ENCODE measurements at places on chromosomes 7 and 10.

- peak; percentile 80 for DNase-seq
These were observed 15.4 kb downstream of the ACSL5 start for GRCh38 chr10:112389271-112389822.

GRCh38 chr7:5635461-5636445, 145.7 kb downstream of the RNF216 start:
- no peak for DNase-seq

DNA sequence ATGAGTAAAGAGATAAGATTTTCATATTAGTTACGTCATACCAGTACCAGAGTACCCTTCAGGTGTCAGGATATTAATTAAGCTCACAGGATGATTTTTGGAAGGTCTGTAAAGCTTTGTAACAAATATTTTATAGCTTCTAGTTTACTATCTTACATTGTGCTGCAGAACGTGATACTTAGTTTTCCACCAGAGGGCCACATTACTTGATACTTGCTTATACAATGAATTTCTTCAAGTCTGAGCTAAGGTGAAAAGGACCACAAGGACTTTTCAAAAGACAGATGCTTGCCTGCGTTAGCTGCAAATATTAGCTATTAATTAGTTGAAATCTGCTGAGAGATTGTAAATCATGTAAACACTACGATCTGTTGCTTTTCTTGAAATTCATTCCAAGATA, 12.2 kb downstream of the FOXP2 start:
- DNase-seq = no peak

DNA sequence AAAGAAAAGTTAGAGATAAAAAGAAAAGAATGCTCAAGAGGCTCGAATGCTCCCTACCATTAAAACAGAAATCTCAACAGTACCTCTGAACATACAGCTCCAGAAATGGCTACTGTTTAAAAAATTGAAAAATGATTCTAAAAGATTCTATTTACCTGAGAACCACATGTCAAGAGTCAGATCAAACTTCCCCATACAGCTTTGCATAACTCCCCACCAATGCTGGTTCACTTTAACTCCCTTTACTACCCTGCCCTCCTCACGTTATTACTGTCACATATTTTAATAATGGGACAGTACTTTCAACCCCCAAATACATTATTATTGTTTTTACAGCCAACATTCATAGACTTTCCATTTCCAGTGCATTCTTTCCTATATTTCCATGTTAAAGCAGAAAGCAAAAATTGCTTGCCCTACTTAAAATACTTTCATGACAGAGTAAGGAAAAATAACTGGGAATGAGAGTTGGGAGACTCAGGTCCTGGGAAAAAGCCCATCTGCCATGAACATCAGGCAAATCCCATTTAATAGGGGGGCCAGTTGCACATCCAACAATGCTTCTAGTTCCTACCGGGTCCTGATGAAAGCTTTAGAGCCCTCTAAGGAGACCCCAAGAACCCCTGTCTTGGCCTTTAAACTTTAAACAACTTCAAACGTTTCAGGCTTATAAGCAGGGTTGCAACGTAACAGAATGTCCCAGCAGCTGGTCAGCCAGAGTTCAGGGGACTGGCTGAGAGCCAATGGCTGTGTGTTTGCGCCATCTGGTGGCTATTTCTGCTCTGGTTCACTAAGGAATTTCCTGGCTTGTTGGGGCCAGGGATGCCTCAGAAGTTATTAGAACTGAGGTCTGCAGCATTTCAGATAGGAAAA, 247.4 kb downstream of the ELMO1 start:
- peak; percentile 62 for DNase-seq

GRCh38 chr7:102467581-102468477, 3.0 kb downstream of the LRWD1 start:
- DNase-seq = no peak

DNA sequence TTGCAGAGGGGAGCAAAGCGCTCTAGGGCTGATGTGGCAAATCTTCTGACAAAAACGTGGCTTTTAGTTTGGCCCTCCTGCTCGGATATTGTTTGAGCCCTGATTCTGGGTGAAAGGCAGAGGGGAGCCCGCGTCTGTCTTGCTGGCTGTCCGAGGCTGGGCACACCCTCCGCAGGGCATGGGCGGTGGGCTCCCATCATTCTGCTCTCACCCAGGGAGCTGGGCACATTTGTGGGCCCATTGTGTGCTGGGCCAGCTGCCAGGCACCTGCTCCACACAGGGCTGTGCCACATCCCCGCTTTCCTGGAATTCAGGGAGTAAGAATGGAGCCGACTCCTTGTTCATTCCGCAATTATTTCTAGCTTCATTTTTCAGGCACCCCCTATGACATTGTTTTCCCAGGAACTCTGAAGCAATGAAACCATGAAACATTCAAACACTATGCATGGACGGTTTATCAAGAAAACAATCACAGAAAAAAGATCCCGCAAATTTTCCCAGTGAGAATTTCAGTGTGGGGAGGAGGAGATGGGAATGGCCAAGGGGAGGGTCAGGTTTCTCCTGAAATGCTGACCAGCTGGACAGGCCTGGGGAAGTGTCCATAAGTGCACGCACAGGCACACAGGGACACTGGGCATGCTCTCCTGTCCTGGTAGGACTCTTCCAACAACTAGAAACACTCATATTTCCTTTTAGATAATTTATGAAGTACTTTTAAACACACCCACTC, 341.1 kb downstream of the CXCL12 start:
- no peak for DNase-seq

GRCh38 chr10:111063471-111063870, 13.4 kb upstream of the ADRA2A start:
- no peak for DNase-seq

- peak; percentile 43 for DNase-seq
These were observed 68.5 kb downstream of the CXCL12 start for GRCh38 chr10:44316187-44316921.

- DNase-seq = no peak
These were observed 448.1 kb upstream of the SEMA3D start for GRCh38 chr7:85634951-85635350.

GRCh38 chr7:80957226-80957777, 38.5 kb upstream of the SEMA3C start:
- no peak for DNase-seq

- DNase-seq = no peak
These were observed 13.7 kb downstream of the RAB19 start for GRCh38 chr7:140417456-140418155.

DNA sequence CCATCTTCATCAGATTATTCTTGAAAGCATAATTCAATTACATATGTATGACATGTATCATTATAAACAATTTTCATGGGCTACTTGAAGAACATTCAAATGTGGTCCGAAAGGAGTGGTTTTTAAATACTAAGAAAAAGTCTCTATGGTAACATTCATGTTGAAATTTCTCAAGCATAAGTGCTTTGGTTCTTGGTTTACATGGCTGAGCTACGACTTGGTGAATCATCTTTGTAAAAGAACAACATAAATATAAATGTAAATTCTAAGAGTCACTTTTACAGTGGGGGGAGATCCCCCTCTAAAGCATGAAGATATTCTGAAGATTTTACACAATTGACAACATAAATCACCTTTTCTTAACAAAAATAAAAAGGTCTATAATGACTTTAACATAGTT, 118.6 kb downstream of the MAGI2 start:
- DNase-seq = no peak

- no peak for DNase-seq
These were observed 93.2 kb downstream of the SVIL start for GRCh38 chr10:29541422-29542210.

DNA sequence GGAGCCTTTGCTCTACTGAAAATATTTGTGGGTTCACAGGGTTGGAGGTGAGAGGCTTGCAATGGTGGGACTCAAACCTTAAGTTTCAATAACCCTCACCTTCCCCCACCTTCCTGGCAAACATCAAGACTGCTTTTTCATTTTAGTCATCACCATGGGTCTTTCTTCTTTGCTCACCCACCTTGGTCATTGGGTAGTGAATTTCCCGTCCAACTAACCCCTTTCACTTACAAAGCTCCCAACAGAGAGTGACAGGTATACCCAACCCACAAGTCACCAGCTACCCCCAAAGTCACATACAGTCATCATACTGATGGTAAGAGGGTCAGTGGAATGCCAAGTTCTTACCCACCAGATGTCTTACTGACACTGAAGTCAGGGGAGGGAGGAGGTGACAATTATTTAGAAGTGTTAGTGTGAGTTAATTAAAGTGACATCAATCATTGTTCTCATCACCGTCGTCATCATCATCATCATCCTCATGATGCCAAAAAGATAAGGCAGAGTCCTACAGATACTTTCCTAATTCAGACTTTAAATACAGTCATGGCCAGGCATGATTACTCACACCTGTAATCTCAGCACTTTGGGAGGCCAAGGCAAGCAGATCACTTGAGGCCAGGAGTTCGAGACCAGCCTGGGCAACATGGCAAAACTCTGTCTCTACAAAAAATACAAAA, 49.0 kb downstream of the PIK3AP1 start:
- DNase-seq = no peak

DNA sequence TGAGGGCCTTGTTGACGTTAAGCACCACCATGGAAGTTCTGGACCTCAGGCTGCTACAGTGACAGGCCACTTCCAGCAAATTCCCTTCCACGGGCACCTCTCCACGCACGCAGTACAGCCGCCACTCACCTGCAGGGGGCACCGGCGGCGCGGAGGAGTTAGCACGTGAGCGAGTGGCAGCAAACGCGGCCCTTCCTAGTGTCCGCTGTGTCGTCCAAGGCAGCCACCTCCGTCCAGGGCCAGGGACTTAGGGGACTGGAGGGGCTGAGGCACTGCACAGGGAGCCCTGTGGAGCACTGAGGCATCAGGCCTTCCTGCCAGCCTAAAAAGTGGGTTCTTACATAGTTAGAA, 164.4 kb downstream of the SVIL start:
- DNase-seq = no peak

DNA sequence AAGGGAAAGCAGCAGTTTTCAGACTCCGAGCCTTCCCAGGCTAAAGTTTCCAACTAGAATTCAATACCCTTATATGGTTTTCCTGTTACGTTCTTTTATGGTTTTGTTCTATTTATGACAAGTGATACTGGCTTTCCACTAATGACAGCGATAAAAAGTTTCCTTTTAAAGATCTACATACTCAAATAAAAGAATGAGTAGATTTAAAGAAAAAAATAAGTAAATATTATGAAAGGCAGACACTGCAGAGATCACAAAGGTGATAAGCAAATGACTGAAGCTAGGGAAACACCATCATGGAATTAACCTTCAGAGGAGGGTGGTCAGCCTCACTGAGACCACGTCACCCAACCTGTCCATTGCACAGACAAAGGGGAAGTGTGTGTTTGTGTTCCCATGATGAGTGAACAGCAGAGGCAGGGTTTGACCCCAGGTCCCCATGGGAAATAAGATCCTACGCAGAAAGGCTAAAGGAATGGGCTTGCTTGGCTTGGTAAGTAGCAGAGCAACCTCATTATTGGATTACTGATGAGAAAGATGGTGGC, 4.0 kb downstream of the VSIR start:
- DNase-seq = peak; percentile 60

DNA sequence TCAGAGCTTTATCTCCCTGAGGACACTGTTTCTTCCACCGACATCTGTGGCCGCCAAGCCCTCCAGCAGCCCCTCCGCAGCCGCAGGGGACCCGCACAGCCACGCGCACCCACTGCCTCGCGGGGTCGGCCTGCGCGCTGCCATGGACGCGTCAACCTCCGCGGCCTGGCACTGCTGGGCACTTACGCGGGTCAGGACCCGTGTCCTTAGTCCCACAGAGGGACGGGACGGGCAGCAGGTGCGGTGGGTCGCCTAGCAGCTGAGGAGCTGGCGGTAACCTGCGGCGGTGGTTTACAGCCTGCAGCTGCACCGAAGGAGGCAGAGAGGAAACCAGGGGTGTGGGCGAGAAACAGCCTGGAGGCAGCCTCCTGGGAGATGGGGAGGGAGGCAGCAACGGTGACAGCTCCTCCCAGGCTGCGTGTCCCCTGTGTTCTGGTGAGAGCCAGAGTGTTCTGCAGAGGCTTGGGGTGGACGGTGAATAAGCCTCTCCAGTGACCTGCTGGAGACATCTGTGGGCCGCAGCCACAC, 61.3 kb downstream of the SEC61G start:
- DNase-seq = no peak

- no peak for DNase-seq
These were observed 473.3 kb upstream of the PCDH15 start for GRCh38 chr10:55274367-55274766.

GRCh38 chr10:13615650-13616300, 29.0 kb downstream of the PRPF18 start:
- DNase-seq = no peak

- DNase-seq = no peak
These were observed 411.8 kb upstream of the FOXK1 start for GRCh38 chr7:4270268-4270667.

GRCh38 chr10:24524314-24524713, 199.4 kb downstream of the ARHGAP21 start:
- no peak for DNase-seq

All from activated CD4-positive, alpha-beta memory T cell treated with anti-CD3 and anti-CD28 coated beads for 36 hours (primary cell).